ENCODE measurements at places on chromosomes 11 and 22. TPM values are rescaled to one million over a fixed set of nuclear protein-coding genes. Genes with fewer than 3 reads are reported as not detected.

GRCh38 chr11:87659807-87660206, 515.4 kb downstream of the RAB38 start:
- DNase-seq = no peak

DNA sequence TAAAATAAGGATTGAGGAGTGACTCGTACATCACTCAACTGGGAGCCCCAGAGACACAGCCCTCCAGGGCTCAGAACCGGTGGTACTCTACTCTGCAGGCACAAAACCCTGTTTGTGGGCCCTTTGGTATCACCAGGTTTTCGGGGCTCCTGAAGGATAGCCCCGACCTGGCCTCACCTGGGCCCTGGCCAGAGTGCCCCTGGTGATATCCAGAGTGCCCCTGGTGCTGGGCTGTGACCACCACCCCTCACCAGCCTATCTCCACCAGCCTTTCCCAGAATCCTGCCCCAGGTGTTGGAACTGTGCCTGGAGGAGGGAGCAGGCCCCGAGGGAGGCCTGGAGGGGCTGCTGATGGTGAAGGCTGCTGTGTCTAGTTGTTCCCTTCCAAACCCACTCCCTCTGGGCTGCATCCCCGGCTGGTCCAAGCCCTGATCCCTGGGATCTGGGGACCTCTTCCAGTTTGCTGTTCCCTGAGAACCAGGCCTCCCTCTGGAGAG, 2.2 kb upstream of the GGT5 start:
- DNase-seq = no peak

- DNase-seq = no peak
Observed at GRCh38 chr11:86800076-86800959, at the start of gene PRSS23. PRSS23 (plus strand) TSS chr11:86800542; CDS start chr11:86807644, 7,102 bp downstream.

Gene BATF2
- total RNA-seq = 2.1 TPM

DNA sequence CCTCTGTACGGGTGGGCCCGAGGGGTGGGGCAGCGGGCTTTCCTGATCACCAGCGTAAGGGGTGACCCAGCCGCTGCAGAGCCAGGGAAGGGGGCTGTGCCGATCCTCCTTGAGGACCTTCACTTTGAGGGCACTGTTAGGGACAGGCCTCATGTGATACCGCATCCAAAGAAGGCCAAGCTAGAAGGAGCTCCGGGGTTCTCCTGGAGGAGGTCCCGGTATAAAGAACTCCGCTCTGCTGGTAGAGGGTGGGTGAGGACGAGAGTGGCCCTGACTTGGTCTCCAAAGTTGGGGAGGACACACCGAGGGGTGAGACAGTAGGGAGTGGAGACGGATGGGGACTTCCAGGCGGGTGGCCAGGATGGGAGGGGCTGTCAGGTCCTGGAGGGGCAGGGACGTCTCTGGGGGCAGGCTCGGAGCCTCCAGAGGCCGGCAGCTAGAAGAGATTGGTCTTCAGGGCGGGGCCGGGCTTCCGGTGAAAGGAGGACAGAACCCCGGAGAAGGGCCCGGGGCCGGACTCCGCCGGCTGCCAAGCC, 4.6 kb downstream of the PHOX2A start:
- DNase-seq = no peak

DNA sequence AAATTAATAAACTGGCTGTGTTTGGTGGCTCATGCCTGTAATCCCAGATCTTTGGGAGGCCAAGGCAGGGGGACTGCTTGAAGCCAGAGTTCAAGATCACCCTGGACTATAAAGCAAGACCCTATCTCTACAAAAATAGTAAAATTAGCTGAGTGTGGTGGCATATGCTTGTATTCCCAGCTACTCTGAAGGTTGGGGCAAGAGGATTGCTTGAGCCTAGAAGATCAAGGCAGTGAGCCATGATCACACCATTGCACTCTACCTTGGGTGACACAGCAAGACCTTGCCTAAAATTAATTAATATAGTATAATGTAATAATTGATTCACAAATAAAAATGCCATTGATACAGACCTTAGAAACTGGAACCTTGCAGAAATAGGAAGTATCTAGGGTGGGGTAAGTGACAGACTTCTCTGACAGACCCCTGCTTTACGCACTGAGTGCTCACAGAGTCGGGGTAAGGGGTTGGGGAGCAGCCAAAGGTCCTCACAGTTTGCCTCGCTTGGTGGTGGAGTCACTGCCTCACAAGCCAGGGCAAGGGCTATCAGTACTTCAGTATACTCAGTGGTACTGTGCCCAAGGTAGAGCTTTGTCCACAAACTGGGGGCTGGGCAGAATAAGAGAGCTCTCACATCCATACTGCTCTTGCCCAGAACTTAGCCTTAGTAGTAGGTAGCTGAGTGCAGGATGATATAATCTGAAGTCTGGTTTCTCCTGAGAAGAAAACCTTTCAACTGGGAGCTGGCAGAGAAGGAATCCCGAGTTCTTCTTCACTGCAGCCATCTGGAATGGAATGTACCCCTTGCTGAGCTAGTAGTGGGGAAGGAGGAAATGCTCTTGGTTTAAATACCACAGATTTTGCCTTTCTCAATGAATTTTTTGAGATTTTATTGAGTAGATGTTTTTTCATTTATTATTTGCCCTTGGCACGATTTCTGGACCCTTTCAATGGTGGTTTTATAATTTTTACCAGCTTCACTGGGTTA, 65.5 kb downstream of the EMSY start:
- no peak for DNase-seq

GRCh38 chr22:25494774-25495173, 69.7 kb upstream of the GRK3 start:
- DNase-seq = no peak

Gene OPCML
- total RNA-seq = 0.39 TPM

Gene FXYD2
- total RNA-seq = 3.2 TPM

DNA sequence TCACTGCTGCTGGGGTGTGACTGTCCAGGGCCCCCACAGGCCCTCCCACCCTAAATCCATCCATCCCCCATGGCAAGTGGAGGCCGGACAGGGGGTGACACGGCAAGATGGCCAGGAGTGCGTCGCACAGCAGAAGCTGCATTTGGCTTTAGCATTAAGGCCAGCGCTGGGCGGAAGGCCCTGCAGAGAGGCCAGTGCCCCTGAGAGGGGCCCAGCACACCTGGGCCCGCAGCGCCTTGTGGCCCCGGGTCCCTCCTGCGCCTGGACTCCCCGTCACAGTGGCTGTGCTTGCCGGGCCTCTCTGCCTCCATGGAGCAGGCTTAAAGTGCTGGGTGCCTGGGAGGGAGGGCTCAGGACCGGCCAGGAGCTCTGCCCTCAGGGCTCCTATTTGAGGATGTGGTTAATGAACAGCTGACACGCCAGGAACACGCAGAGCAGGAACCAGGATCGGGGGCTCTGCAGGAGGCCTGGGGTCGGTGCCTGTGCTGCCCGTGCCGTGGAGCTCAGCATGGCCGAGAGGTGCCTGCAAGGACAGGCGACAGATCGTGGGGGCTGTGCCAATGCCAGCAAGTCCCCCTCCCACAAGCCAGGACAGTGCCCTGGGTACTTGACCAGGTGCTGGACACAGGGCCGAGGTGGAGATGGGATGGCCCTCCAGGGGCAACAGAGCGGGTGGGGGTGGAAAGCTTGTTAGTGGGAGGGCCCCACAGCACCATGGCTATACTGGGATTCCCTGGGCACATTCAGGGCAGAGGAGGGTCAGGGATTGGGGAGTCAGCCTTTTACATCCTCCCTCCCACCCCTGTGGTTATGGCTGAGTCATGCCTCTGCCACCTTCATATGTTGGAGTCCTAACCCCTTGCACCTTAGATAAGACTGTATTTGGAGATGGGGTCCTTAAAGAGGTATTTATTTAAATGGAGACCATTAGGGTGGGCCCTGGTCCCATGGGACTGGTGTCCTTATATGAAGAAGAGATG, 30.9 kb upstream of the CARS1 start:
- no peak for DNase-seq

DNA sequence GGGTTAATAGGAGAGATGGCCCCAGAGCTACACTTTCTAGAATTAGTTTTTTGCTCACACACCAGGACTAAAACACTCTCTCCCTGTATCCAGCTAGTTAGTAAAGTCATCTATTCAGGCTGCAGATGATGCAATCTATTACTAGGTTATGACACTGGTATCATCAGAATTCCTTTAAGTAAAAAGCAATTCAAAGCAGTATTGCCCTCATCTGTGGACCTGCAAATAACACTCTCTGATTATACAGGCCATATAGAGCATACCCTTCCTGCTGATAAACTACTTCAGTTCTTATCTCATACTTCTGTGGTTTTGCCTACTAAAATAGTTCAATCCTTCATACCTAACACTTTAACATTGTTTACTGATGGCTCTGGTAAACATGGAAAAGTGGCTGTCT, 13.5 kb upstream of the MTMR2 start:
- DNase-seq = no peak

Gene SLC39A13
- 49.7 TPM for total RNA-seq

GRCh38 chr11:69088676-69089146, 40.0 kb downstream of the TPCN2 start:
- no peak for DNase-seq

Gene PKDREJ
- not detected for total RNA-seq

DNA sequence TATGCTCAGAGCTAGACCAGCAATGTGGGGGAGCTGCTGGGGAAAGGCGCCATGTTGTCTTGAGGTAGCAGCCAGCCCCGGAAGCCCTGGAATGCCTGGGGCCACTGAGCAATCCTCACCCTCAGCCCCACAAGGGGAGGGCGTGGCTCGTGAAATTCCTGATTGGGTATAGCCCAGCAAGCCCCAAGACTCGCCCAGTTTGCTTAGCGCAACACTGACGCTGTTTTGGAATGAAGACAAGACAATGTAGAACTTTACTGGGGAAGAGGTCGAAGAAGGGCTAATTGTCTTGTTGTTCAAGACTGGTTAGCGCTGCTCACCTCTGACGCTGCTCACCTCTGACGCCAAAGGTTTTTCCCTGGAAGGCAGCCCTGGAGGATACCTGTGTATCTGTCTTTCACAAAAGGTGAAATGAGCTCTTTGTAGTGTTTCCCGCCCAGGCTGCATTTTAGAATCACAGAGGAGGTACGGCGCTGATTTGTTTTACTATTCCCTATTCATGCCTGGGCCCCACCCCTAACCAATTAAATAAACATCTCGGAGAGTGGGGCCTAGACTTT, 47.6 kb downstream of the ST3GAL4 start:
- DNase-seq = peak; percentile 79

DNA sequence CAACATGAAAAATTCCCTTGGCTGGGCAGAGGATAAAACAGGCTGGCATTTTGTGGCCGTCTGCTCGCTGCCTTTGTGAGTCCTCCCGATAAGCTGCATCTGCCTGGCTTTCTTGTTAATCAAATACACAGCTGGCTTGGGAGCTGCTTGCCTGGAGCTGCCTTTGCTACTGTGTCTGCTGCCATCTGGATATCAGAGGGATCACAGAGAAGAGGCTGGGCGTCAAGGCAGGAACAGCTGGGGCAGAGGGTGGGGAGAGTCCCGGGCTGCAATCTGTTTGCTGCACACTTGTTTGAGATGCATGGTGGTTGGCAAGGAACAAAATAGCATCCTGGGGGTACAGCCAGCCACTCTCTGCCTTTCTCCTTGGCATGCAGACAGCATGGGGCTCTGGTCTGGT, 36.0 kb downstream of the COMMD9 start:
- no peak for DNase-seq

Measured in mesenteric fat pad (tissue), 1 donor.